Stimulated activated CD8-positive, alpha-beta memory T cell treated with anti-CD3 and anti-CD28 coated beads, Interleukin-7, amount 100 ng/mL, for 1 hour (primary cell): ENCODE measurements at places on chromosomes 2 and 18.

GRCh38 chr18:25517881-25518715 lies 166.1 kb upstream of the ZNF521 start:
- DNase-seq, result no peak

GRCh38 chr2:85588236-85588635 lies 4.0 kb downstream of the VAMP5 start:
- no peak for DNase-seq

DNA sequence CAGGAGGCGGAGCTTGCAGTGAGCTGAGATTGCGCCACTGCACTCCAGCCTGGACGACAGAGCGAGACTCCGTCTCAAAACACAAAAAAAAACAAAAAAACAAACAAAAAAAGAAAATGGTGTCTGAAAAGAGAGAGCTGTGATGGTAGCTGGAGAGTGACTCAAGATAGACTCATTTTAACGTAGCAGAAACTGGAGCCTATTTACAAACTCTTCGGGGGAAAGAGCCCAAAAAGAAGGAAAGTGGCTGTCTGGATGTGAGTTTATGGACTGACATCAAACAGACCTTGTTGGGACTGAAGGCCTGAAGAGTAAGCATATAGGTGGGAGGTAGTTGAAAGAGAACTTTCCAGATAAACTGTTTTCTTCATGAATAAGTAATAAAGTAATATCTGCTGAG lies 51.8 kb downstream of the LIMS1 start:
- DNase-seq, result no peak

DNA sequence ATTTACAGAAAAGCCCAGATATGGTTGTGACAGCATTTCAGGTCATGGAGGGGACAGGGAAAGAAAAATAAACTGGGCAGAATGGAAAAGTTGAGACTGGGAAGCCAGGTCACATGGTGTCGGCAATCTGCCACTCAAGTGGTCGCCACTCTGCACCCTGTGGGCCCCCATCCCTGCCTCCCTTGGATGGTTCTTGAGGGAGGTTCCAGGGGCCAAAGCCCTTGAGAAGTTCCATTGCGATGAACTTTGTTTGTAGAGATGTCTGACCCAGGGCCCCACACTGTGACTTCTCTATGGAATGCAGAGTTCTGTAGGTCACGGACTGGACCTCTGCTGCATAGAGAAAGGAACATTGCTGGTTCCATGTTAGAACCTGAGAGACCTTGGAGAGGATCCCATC lies 105.7 kb upstream of the SLC14A2 start:
- no peak for DNase-seq

DNA sequence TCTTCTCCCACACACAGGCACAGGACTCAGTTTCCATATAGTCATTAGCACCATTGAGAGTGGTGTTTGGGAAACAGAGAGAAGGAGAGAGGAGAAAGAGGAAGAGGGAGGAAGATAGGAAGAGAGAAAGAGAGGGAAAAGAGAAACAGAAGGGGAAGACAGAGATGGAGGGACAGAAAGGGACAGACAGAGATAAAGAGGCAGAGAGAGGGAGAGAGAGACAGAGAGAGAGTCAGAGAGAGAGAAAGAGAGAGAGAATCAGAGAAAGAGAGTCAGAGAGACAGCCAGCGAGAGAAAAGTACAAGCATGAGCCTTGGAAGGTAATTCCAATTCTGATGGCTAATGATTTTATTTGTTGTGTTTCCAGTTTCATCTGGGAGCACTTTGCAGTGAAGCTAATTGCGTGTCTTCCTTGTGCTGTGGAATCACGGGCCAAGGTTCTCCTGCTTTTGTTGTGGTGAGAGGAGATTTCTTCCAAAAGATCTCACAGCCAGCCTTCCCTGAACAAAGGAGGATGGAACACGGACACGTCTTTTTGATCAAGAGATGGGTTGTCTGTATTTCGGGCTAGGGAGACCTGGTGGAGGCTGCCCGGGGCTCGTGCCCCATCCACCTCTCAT lies 153.6 kb upstream of the TWIST2 start:
- no peak for DNase-seq

DNA sequence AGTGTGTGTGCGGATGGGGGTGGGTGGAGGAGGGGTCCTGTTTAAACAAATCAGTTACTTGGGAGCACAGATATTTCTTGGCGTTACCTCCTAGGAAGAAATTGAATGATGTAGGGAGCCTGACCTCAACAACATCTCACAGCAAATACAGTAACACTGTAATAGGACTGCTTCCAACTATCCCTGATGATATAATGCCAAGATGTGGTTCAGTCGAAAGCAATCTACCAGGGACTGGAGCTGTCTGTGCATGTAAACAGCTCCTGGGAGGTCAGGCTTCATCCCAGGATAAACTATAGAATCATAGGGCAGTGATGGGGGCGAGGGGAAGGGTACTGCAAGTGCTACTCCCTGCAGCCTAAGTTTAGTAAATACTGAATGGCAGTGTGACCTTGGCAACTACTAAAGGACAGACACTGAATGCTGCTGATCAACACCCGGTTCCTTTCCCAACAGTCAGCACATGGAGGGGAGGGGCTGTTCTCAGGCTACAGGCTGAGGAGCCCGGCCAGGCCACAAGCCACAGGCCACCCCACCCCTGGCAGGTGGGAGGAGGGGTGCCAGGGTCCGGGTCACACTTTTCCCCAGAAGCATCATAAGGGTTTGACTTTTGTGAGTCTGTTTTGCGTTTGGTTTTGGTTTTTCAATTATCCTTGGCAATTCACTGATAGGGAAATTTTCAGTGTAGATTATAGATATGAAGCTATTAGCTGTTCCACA lies 85.3 kb upstream of the ZNF397 start:
- DNase-seq, result no peak

GRCh38 chr2:11811036-11811654 lies 64.7 kb downstream of the LPIN1 start:
- no peak for DNase-seq

- no peak for DNase-seq
These were observed 12.8 kb upstream of the MATN3 start for GRCh38 chr2:20025065-20025786.

DNA sequence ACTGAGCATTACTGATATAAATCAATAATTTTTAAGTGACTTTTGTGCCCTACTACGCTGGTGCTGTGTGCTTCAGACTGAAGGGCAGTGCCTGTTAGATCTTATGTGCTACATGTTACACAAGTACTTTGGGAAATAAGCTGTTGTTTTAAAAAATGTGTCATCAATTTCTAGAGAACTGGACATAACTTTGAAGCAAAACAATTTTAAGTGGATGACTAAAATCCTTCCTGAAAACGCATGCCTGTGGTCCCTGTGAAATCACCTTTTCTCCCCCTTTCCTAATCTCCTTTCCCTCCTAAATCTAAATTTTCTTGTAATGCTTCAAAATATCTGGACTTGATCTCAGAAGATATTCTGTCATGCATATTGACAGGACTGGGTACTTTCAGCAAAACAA lies 7.1 kb upstream of the IL1RL1 start:
- no peak for DNase-seq
